ENCODE measurements at places on chromosomes 3 and 15.

DNA sequence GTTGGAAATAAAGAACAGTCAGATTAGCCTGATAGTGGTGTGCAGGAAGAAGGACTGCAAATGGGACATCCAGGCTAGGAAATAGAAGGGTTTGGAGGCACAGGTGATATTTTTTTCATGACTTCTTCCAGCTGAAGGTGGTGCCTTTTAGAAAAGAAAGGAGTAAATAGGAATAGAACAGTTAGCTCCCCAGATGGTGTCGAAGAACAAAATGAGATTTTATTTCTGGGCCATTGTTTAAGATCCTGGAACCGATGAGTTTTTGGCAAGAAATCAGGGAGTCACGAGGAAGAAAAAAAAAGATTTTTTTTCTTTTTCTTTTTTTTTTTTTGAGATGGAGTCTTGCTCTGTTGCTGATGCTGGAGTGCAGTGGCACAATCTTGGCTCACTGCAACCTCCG lies 9.8 kb upstream of the NCK1 start:
- DNase-seq, result no peak

DNA sequence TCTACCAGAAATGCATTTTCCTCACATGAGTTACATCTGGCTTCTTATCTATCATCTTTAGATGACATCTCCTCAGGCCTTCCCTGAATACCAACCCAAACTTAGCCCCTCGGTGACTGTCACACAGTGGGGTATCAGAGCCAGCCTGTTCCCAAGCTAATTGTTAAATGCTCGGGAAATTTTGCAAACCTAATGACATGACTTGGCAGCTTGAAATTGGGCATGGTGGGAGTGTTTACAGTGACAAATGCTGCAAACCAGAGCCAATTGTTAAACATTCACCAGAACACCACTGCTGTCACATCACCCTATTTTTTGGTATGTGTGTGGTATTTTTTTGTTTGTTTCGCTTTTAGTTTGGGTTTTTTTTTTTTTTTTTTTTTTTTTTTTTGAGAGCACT lies 130.8 kb downstream of the HCN4 start:
- no peak for DNase-seq

DNA sequence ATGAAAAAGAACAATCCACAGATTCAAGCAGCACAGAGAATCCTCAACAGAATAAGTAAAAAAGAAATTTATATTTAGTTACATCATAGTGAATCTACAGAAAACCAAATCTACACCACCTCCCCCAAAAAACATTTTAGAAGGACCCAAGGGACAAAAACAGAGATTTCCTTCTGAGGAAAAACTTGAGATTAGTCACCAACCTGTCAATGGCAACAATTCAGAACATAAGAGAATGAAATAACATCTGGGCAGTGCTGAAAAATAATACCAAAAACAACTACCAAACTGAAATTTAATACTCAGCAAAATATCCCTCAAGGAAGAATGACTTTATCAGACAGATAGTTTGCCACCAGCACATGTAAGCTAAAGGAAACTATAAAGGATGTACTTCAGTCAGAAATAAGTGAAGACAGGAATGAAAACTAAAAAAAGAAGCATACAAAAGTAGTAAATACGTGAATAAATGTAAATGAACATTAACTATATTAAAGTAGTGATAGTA lies 260.7 kb downstream of the ULK4 start:
- no peak for DNase-seq

GRCh38 chr15:39629906-39630305 lies 49.0 kb downstream of the THBS1 start:
- DNase-seq, result no peak

- DNase-seq, result no peak
These were observed 56.3 kb upstream of the ITGA11 start for GRCh38 chr15:68488290-68488689.

- DNase-seq, result no peak
These were observed 200.5 kb downstream of the PTPRG start for GRCh38 chr3:61761694-61762430.

- no peak for DNase-seq
These were observed 648 bp downstream of the AMIGO3 start for GRCh38 chr3:49718858-49719213.

DNA sequence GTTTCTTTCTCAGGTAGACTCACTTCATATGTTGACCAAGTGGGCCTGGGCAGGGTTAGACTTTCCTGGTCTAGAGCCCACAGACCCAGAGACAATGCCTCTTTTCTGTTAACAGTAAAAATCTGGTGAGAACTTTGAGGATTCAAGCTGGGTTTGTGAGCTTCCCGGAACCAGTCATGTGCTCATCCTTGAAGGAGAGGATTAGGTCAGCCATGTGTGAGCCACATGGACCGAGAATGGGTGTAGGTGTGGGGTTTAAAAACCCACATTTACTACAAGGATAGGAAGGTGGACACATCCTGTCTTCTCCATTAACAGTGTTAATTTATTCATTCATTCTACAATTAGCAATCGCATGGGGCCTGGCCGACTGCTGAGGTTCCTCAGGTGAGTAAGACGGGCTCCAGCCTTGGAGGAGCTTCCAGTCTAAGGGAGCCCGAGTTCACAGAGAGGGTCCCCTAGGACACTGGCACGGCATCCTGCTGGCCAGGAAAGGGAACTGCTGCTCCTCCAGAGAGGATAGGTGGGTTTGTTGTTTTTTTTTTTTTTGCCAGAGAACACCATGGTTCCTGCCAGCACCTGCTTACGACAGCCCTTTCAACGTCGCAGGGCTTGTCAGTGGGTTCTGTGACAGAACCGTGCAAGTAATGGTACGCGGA lies 69.0 kb downstream of the SQOR start:
- no peak for DNase-seq

DNA sequence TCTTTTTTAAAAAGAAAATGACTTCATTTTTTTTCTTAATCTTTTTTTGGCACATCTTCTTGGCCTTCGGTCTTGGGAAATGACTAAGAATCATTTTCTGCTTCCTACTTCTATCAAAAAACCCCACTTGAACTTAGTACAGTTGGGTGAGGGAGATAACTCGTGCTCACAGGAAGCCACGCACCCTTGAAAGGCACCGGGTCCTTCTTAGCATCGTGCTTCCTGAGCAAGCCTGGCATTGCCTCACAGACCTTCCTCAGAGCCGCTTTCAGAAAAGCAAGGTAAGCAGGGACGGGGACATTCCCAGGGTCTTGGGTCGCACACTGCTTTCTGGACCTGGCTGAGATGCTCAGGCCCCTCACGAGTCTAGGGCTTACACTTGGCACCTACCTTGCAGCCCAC lies at the start of gene CCR4:
TSS of gene CCR4 (plus strand) at position 235 of the 402 bp plus-strand sequence. CDS start 1,779 bp downstream, outside the sequence.
- no peak for DNase-seq

DNA sequence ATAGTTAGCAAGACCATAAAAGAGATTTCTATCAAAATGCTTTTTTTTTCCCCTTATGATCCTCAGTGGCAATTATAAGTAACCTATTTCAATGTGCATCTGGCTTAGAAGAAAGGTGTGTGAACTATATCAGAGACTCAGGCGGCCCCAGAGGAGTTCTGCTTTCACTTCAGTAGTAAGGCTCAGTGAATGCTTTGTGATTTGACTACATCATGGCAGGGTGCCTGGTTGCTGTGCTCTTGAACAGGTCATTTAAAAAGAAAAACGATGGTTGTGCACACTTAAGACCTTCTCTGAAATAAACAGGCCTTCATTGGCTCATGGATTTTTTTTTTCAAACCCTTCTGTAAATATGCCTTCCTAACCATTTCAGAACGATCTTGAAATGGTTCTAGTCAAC lies 400.4 kb upstream of the RARB start:
- peak; percentile 30 for DNase-seq

DNA sequence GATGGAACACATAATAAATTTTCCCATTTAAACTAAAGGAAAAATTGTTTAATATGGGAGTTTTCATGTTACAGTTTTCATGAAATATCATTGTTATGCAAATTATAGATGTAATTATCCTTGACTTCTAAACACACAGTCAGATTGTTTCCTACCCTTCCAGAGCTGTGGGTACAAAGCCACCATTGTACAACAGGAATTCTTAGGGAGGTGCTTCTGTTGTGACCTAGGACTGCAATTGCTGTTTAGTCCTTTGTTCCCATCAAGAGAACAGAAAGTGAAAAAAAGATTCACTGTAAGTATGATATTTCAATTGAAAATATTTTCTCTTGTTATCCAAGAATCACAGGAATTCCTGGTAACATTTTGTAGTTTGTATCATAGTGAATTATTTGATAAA lies 455.3 kb upstream of the NAALADL2 start:
- DNase-seq, result no peak

DNA sequence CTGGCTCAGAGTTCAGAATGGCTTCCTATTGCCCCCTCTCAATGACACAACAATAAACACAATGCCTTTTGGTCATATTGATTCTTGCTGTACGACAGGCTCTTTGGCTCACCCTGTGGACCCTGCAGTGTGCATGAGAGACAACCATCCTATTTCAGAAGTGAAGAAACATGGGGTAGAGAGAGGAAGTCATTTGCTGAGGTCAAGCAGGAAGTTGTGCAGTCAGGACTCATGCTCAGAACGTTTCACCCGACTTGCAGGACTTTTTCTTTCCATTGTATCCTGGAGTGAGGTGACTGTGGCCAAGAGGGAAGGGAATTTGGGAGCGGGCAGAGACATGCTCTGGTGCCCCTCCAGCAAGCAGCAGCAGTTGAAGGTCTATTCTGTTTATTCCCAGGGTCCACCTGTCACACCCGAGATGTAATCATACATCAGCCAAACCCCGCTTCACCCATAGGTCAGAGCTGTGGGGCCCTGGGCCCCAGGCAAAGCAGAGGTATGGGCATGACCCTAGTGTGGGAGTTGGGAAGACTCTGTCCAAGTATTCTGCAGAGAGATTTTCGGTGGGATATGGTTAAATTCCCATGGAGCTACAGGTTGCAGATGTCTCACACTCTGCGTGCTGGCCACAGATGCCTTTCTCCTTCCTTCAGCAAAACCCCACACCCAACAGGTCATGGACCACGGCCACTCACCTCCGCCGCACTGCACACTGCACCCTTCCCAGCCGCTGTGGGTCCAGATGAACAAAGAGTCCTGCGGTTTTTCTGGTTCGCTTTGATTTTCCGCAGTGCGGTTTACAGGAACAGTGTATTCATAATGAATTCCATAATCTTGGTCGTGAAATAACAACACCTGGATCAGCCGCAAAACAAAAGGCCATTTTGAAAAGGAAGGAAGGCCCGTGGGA lies 290.6 kb downstream of the ADAMTS17 start:
- no peak for DNase-seq

DNA sequence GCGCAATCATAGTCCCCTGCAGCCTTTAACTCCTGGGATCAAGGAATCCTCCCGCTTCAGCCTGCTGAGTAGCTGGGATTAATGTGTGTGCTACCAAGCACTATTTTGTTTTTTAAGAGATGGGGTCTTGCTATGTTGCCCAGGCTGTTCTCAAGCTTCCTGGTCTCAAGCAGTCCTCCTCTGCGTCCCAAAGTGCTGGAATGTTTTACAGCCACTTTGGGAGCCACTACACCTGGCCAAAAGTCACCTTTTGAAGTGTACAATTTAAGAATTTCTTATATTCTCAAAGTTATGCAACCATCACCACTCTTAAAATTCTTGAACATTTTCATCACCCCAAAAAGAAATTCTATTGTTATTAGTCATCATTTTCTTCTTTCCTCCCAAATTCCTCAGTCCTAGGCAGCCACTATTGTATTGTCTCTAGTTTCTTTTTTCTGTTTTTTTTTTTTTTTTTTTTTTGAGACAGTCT lies 17.8 kb downstream of the CDV3 start:
- no peak for DNase-seq

DNA sequence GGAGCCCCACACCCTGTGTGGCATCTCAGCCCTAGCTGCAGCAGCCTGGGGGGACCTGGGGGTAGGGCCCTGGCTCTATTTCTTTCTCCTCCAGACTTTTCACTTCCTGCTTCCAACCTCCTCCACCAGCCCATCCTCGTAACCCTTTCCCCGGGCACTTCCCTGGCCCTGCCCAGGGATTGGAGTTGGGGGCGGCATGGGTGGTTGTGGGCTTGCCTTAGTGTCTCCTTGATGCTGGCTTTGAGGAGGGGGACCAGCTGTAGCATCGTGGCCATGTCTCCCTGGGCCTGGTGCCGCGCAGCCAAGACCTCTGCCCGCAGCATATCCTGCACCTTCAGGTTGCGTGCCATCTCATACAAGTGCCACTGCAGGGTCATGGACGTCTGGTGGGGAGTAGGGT lies 28.1 kb downstream of the CYP11A1 start:
- no peak for DNase-seq

- DNase-seq, result no peak
These were observed 50.3 kb upstream of the SELENOK start for GRCh38 chr3:53941950-53942349.

DNA sequence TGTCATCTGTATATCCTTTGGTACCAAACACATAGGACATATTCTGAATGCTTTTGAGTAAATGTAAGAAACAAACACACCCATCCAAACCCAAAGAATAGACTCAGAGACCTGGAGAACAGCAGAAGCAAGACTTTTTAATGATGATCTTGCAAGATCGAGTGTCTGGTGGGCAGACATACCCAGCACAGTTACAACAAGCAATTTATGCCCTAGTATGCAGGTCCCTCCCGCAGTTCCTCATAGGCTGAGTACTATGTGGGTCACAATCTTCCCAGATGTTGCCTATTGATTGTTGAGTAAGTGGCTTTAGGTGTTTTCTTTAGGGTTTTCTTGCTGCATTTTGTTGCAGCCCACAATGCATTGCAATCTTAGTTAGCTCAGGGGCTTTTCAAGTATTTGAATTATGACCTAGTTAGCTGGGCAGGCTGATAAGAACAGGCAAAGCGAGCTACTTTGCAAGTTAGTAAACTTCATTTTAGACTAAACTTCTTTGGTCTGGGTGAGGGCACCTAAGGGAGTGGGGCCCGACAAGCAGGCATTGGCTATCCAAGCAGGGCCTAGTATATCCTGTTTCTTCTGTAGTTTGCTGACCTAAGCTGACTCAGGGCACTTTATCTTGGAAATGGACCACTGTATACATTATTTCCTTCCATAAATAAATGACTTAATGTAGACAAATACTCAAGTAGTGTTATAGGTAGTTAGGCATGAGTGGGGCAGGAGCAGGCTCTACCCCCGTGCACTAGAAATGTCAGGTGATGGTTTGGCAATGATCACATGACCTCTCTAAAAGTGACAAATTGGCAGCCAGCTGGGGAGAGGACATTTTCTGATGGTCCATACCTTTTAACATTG lies 87.3 kb upstream of the LIPC start:
- no peak for DNase-seq

GRCh38 chr15:101112336-101113113 lies 139.3 kb downstream of the CHSY1 start:
- no peak for DNase-seq

GRCh38 chr3:177209509-177209908 lies 12.2 kb upstream of the TBL1XR1 start:
- no peak for DNase-seq

- DNase-seq, result no peak
These were observed 80.1 kb upstream of the HERC1 start for GRCh38 chr15:63913786-63914315.

GRCh38 chr3:50189274-50189673 lies 2.1 kb upstream of the GNAT1 start:
- peak; percentile 23 for DNase-seq

Measured in NCI-H1436 (cell line).